ENCODE measurements at places on chromosomes 1 and 21.

GRCh38 chr1:226209307-226210059, 14.0 kb upstream of the MIXL1 start:
- no peak for DNase-seq

DNA sequence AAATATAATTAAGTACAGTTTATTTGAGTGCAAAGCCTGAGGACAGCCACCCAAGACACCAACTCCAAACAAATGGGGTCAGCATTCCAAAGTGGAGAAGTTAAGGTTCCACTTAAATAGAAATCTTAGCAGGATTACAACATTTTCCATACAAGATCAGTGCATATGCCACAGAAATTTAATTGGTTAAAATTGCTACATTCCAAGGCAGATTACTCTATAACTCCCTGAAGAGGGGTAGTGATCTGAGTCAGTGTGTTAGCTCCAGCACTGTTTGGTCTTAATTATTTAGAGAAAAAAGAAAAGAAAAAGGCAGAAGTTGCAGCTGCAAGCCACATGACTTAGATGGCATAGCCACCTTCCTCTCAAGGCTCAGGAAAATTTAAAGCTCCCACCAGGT, 297.5 kb downstream of the HHIPL2 start:
- DNase-seq, result no peak

GRCh38 chr1:1569341-1569740, 5.3 kb downstream of the SSU72 start:
- no peak for DNase-seq

DNA sequence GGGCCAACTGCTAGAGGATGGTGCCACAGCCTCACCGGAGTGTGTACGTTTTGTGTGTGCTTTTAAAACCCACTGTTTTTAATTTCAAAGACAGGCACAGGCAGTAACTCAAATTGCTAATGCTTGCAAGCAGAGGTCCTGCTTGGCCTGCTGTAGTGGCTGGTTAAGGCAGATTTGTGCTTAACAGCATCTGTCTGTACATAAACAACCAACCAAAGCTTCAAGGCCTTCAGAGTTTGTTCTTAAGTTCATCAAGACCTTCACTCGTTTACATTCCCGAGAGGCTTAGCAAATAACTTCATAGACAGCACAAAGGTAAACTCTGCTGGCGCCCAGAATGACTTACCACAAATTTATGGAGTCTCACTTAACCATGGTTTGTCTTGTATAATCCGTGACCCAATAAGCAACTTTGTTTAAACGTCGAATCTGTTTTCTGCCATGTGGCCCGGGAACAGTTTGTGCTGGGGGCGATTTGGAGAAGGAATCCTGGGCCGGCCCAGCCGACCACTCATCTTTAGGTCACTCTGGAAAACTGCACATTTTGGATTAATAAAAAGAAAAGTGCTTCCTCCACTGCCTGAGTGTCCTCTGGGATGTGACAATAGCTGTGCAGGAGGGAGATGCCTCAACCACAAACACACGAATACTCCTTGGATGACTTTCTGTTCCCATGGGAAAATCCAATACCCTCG, 58.1 kb downstream of the CAPZB start:
- no peak for DNase-seq

GRCh38 chr1:229266274-229266673, 4.6 kb upstream of the RAB4A start:
- no peak for DNase-seq

- no peak for DNase-seq
These were observed 213.4 kb downstream of the ST6GALNAC3 start for GRCh38 chr1:76287917-76288316.

GRCh38 chr1:209840611-209841010, 12.8 kb downstream of the UTP25 start:
- no peak for DNase-seq

DNA sequence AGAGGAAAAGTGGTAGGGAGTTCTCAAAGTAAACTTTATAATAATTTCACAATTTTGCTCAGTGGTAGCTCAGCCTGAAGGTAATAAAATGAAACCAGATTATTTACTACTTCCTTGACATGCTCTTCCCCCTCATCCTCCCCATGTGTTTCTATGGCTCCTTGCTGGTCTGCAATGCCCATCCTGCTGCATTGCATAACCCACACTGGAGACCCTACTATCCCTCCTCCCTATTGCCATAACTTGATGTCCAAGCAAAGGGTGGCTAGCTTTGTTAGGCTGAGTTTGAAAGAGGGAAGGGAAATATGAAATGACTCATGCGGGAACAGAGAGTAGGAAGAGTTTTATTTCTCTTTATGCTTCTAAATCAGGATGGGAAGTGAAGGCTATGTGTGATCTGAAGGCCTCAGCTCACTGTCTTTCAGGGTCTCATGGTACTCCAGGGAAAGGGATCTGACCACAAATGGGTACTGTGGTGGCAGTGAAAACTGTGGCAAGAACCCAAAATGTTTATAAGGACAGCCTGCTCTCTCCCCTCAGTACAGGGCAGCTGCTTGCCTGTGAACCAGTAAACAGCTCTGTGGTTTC, 36.4 kb upstream of the HSD17B7 start:
- no peak for DNase-seq

DNA sequence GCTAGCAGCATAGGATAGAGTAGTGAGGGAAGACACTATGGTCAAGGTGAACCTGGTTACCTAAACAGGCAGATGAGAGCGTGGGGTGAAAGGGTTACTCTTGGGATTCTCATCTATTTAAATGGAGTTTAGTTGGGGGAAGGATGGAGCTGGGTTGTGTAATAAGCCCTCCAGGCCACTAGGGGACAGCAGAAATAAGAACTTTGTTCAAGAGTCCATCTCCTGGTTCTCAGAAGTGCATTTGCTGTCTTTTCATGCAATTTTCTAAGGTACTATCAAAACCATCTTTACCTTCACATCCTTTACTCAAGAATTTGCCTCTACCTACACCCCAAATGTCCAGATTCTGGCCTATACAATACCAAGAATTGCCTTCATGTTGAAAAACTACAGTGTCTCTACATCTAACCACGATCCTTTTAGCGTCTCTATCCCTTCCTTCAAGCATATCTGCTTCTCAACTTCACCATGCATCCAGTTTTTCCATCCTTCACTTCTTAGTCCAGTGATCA, 28.0 kb downstream of the SLAMF1 start:
- DNase-seq, result no peak
